ENCODE measurements at places on chromosomes 12 and 14.
A peak's percentile ranks its signal among the peaks of the same experiment; 100 is the strongest.

DNA sequence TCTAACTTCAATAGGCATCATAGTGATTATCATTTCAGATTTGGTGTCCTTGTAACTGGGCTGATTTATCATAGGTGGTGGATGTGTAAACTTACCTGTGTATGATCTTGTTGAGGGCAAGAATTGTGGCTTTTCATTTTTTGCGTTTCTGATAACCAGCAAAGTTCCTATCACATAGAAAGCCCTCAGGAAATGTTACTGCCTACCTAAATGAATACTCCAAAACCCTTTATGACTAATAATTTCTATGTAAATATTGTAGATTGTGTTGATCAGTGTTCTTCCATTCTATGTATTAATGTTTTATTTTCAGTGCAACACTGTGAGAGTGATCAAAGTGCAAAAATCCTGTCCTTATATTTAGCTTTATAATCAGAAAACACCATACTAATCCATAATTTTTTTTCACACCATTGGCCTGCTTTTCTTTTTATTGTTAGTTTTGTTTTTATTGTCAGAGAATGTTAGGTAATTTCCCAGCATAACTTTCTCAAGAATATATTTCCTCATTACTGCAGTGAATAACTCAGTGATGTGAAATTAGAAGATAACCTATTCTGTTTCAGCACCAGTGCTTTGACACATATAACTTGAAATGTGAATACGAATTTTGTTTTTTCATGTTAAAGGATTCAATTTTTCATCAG lies 94.1 kb downstream of the GPHN start:
- peak; percentile 16 for DNase-seq

DNA sequence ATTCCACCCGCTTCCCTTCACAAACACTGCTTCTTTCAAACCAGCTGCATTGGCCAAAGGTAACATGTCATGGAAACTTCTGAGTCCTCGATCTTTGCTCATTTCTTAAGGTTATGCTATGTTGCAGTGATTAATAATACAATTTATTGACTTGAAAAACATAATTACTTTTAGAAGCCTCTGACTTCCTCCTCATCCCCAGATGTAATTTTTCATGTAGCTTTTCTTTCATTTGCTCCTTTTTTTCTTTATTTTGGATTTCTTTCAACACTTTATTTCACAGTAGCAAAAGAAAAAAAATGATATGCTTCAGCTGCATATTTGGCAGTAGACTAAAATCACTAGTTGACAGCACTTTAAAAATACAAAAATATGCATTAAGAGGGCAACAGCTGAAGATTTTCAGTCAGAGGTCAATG lies 116.2 kb downstream of the LRRIQ1 start:
- DNase-seq: no peak

DNA sequence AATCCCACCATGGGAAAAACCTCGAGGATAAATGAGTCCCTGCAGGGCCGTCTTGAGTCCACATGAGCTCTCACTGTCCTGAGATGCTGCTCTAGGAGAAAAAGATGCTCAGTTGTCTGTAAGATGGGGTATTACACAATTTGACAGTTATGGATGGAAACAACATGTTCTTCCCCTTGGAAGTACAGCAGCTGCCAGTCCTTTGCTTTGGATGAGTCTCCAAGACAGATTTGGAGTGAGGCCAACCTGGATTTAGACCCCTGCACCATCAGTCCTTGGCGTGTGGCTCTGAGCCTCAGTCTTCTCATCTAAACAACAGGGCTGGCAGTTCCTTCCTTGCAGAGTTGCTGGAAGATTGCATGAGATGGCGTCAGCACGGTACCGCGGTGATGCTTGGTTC lies 309.1 kb upstream of the FKBP4 start:
- no peak for DNase-seq

DNA sequence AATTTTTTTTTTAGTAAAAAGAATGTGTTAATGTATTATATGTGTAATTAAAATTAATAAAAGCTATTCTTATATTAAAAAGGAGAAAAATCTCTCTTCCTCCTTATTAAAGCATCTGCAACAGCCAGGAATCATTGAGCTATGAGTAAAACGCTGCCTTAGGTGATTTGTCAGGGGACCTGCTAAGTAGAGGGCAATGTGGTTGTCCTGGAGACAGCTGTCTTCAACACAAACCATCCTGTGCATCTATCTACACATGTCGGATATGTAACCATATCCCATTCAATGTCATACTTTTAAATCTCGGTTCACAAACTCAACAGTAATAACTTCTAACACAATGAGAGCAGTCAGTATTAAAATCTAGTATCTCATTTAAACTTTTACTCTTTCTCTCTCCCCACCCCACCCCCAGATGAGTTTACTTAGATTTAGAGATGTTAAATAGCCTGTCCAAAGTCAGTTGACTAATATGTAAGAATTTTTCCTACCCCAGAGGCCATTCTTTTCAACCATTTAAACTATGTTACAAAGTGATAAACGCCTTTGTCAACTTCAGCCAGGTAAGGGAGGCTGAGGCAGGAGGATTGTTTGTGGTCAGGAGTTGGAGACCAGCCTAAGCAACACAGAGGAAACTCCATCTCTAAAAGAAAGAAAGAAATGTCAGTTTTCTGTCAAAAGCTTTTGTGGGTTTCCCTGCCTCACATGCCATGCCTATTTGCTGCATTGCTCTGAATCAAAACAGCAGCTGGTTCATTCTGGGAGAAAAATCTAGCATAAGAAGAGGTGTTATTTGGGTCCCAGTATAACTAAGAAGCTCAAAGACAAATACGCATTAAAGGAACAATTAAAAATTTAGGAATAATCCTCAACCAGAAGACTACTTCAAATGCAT lies 413.7 kb upstream of the CCDC196 start:
- DNase-seq: no peak

GRCh38 chr12:14111230-14111865 lies 129.9 kb upstream of the GRIN2B start:
- peak; percentile 13 for DNase-seq

DNA sequence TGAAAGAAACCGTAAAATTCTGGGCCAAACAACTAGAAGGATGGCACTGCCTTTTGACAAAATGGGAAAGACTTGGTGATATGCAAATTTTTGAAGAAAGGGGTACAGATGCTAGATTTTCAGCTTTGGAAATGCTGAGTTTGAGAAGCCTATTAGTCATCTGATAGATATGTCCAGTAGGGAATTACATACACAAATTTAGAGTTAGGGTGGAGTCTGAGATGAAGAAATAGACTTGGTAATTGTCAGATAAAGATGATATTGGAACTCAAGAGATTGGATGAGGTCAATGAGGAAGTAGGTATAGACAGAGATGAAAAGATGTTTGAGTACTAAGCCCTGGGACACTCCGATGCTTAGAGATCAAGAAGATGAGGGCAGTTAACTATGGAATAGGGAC lies 153.1 kb downstream of the GARIN6 start:
- no peak for DNase-seq

GRCh38 chr12:43571885-43572284 lies 19.9 kb upstream of the ADAMTS20 start:
- no peak for DNase-seq

DNA sequence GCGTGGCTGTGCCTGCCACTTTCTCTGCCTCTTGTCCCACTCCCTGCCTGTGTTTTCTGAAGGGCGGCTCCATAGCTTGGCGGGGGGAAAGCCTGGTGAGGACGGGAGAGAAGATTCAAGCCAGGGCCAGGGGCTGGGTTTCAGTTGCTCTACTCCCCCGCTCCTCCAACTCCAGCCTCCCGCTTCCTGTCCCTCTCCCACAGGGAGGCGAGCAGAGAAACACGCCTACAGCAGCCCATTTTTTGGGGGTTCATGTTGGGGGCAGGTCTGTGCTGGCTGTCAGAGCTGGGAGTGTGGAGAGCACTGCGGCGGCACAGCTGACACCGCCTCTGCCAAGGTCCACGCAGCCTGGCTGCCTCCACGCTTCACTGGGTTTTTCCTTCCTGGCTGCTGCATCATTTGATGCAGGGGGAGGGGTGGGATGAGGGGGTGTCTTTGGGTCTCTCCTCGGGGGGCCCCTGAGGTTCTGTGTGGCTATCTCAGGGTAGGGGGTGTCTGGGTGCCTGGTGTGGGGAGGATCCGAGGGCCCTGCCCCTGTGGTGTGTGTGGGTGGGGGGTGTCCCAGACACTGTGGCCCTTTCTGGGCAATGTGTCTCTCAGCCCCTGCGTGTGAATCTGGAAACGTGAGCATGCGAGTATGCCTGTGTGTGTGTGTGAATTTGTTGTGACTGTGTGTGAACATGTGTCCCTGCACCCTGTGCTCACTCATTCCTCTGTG lies 10.7 kb upstream of the KRT80 start:
- no peak for DNase-seq

DNA sequence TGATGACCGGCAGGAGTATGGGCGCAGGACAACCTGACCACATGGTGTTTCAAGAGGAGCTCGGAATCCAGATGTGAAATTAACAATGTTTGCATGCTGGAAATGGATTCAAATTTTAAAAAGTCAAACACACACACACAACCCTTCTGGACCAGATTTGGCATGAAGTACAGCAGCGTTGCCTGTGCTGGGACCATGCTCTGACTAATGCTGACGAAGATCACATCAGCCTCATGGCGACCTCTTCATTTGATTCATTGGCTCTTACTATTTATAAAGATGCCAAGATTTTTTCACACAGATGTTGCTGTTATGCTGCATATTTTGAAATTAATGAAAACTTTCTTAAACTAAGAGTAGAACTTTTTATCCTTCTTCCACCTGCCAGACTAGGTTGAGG lies 926.6 kb upstream of the TMEM132C start:
- no peak for DNase-seq

DNA sequence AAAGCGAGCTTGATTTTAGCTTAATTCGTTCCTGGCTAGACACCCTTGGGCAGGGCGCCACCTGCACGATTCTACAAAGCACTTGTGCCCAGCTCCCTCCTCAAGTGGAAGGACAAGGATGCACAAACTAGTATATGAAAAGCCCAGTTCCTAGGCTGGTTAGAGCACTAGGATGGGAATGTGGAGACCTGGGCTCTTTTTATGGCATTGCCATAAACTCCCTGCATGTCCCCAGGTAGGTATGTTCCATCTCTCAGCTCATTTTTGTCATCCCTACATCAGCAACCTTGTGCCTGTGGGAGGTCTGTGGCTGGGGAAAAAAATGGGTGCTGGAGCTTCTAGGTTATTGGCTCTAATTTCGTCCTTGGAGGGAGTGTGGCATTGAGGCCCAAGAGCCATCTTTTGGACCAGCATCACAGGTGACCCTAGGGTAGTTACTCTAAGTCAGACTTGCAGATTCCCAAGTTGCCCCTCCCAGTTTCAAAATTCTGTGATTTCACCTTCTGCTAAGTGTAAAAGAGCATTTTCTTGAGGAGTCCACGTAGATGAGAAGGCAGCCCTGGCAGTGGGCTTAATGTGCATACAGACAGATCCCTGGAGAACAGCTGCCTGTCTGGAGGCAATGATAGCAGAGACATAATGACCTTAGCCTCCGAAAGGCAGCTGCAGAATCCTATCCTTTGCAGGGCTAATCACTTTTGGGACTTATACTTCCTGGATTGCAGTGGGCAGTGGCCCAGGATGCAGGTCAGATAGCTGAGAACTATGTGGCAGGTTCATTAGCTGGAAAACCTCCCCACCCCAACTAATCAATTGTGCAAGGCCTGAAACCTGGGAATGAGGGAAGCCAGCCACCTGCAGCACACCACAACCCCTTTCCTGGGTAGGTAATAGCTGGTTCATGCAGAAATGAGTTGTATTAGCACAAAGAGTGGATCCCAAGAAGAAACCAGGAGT lies 47.6 kb upstream of the BDKRB2 start:
- no peak for DNase-seq

DNA sequence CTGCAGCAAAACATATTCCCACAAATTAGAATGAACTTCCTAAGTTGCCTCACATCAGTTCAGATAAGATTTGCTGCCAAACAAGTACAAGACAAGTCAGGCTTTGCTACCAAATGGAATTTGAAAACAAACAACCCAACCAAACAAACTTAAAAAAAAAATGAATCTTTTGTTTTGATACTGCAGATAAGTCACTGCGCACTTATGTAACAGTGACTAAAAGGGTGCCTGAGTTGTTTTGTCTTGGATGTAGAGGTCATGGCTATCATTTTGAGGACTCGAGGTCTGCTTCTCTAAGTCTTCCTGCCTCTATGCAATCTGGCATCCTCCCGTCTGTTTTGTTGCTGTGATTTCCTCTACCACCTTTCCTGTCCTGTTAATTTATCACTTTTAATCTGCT lies 11.1 kb upstream of the EPS8 start:
- peak; percentile 56 for DNase-seq

GRCh38 chr12:52892207-52892852 lies 12.5 kb downstream of the KRT8 start:
- DNase-seq: no peak

DNA sequence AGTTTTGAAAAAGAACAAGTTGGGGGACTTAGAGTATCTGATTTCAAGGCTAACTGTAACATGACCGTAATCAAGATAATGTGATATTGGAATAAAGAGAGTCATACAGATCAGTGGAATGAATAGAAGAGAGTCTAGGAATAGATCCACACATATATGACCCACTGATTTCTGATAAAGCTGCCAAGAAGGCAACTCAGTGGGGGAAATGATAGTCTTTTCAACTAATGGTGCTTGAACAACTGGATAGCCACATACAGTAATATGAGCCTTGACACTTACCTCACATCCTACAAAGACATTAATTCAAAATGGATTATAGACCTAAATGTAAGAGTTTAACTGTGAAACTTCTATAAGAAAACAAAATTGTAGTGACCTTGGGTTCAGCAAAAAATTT lies 3.8 kb downstream of the PRKCH start:
- no peak for DNase-seq

DNA sequence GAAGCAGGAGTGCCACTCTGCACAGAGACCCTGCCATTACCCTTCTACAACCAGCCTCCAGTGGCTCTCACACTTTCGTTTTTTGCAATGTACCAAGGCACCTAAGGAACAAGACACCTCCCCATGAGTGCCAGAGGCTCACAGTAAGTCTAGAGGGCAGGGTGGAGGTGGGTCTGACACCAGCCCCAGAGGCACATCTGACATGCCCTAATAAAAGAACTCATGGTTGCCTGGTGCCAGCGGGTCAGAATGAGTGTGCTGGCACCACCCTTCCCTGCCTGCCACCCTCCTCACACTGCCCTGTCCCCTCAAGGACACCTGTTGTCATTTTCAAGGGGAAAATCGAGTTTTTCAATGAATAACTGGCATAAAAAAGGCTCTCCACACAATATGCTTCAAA lies 161.2 kb downstream of the FOXN3 start:
- no peak for DNase-seq

DNA sequence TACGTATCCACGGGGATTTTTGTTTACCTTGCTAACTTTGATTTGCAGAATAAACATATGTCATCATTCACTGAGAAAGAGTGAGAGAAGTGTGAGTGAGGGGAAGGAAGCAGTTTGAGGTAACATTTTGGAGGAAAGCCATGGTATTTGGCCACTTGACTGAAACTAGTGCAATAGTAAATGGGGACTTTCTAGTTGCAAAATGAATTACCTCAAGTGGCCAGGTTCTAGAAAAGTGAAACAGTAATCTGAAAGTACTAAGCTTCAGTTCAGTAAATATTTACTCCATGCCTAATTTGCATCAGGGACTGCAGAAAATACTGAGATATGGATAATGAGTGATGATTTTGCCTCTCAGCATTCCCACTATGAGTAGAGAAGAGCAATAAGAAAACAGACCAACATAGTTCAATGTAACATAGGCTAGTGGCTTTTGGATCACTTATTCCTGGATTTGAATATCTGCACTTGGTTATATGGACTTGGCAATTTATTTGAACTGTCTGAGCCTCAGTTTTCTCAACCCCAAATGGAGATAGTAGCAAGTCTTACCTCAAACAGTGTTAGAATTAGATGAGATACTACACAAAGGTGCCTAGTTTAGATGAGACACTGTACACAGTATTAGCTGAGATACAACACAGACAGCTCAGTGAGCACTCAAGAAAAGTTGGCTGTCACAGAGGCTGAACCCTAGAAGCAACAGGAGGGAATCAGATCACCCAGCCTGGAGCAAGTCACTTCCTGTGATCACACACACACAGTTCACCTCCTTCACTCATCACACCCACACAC lies 439.1 kb downstream of the NPAS3 start:
- no peak for DNase-seq
